CD8-positive, alpha-beta memory T cell (primary cell): ENCODE measurements at places on chromosomes 1 and 21.
A peak's percentile ranks its signal among the peaks of the same experiment; 100 is the strongest.

DNA sequence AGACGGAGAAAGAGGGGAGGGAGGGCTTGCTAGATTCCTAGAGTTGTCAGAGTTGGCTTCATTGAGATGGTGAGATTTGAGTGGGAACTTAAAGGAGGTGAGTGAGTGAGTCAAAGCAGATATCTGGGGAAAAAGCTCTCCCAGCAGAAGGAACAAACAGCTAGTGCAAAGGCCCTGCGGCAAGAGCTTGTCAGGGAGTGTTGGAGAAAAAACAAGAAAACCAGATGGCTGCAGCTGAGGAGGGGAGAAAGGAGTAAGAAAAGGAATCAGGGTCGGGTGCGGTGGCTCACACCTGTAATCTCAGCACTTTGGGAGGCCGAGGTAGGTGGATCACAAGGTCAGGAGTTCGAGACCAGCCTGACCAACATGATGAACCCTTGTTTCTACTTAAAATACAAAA lies 40.3 kb upstream of the SPOCD1 start:
- H3K27ac ChIP-seq = no peak overlapping the region
- H3K4me3 ChIP-seq = no peak overlapping the region
- no peak for DNase-seq

DNA sequence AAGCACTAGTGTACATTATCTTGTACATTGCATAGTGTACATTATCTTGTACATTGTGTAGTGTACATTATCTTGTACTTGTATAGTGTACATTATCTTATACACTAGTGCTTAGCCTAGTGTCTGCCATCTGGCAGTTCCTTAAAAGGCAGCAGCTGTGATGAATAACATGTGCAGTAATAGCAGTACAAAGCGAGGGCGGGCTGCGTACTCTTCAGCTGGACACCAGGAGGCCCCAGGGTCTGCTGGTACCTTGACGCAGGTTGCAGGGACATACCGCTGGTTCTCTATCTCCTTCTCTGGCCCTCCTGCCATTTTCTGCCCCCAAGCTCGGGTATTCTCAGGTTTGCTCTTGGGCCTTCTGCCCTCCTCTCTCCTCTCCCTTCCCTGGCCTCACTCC lies 149.6 kb downstream of the SEC16B start:
- H3K4me1 ChIP-seq = no peaks in the 10 kb centered on the region
- DNase-seq = no peak
- H3K36me3 ChIP-seq = no peaks in the 10 kb centered on the region
- H3K27me3 ChIP-seq = no peaks in the 10 kb centered on the region
- H3K4me3 ChIP-seq = no peak overlapping the region

DNA sequence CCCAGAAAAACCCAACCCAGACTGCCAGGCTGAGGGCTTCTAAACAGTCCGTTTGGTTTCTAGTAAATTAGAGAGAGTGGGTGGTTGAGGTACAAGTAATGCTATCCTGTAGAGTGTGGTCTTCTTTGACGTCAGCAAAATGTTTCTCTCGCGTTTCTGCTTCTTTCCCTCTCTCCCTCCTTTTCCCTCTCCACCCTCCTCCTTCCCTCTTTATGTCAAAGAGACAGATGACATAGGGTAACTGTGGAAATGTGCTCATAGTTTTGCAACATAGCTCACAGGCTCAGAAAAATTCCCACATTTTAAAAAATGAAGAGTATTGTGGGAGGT lies 158.3 kb downstream of the TOMM20 start:
- H3K4me3 ChIP-seq = no peak overlapping the region
- H3K36me3 ChIP-seq = no peaks in the 10 kb centered on the region
- no peak for DNase-seq
- H3K27me3 ChIP-seq = no peaks in the 10 kb centered on the region

GRCh38 chr1:1601564-1602303 lies 1.8 kb upstream of the FNDC10 start:
- no peaks in the 10 kb centered on the region for H3K27me3 ChIP-seq
- peaks cover 9% of the 10 kb centered on the region for H3K4me1 ChIP-seq
- DNase-seq = no peak
- no peak overlapping the region for H3K27ac ChIP-seq
- H3K4me3 ChIP-seq = no peak overlapping the region

DNA sequence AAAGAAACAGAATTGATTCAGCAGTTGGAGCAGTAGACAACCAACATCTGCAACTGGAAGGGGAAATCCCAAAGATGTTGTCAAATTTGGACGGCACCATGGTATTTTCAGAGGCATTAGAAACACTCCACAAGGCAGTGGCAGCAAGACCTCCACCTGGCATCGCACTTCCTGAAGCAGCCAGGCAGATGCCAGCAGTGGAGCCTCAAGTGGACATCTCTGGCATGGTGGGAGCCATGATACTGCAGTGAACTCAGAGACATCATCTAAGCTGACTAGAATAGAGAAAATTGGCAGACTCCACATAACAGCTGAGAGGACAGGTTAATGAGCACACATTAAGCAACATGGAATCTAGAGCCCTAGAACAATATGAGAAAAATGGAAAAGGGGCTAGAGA lies 33.9 kb upstream of the RGS8 start:
- H3K27me3 ChIP-seq = no peaks in the 10 kb centered on the region
- H3K36me3 ChIP-seq = no peaks in the 10 kb centered on the region
- no peak for DNase-seq
- no peak overlapping the region for H3K4me3 ChIP-seq

- no peak overlapping the region for H3K27ac ChIP-seq
- DNase-seq = no peak
- H3K36me3 ChIP-seq = no peaks in the 10 kb centered on the region
- no peak overlapping the region for H3K4me3 ChIP-seq
These were observed 121.9 kb downstream of the MATN1 start for GRCh38 chr1:30601316-30602085.

DNA sequence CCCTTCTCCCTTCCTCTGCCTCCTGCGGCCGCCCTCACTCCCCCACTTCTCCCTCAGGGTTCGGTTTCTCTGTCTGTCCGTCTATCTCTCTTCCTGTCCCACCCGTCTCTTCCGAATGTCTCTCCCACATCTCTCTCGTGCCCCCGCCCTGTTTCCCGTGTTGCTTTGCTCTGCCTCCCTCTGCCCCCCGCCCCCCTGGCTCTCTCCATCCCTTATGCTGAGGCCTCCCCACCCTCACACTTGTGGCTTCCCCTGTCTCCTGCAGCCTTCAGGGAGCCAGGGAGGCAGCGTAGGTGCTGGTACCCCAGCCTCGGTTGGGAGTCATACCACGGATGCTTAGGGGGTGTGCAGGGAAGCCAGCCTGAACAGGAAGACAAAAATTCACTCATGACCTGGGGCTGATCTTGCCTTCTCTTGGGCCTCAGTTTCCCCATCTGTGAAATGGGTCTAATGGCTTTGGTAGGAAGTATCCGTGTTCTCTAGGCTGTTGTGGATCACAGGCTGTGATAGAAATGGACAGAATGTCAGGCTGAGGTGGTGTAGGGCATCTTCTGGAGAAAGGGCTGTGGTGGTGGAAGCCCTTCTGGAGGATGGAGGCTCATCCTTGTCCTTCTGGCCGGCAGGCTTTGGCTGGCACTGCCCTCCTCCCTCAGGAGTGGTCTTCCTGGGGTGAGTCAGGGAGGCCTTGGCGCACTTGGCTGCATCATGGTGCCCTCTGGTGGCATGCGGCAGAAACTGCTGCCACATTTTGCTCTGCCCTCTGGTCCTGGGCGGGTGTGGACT lies 55.5 kb downstream of the FOXO6 start:
- H3K4me3 ChIP-seq = no peak overlapping the region
- no peaks in the 10 kb centered on the region for H3K4me1 ChIP-seq
- peak; percentile 42 for DNase-seq
- H3K27ac ChIP-seq = no peak overlapping the region

- no peak overlapping the region for H3K27ac ChIP-seq
- no peaks in the 10 kb centered on the region for H3K27me3 ChIP-seq
- DNase-seq = no peak
- no peak overlapping the region for H3K4me3 ChIP-seq
These were observed 9.6 kb downstream of the SLC37A1 start for GRCh38 chr21:42523211-42523610.

DNA sequence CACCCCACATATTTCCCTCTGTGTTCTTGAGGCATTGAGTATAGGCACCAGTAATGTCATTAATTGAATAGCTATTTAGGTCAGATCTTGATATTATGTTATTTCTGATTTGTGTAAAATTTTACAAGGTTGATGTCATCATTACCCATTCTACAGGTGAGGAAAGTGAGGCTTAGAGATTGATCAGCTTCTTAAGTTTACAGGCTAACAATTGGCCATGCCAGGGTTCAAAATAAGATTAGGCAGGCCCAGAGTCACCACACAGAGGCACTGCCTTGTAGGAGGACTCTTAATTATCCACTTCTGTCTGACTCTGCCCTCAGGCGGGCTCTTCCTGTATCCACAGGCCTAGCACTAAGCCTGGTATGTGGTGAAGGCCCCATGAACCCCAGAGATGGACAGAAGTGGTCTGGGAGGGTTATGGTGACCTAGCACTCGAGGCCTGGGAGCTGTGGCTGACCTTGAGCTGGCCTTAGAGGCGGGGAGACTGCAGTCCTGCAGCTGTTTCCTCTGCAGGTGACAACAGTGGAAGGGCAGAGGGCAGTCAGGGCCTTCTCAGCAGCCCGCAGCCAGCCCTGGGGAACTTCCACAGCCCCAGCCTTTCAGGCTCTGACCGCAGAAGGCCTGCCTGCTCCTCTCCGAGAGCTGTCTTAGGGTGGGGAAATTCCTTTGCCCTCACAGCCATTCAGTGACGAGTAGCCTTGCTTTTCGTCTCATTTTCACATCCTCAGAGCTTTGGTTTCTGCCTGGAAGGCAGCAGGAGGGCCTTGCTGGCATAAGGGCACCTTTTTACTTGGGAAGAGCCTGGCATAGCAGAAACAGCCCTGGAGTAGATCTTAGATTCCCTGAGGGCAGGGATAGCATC lies 12.2 kb downstream of the ZDHHC18 start:
- H3K4me3 ChIP-seq = no peak overlapping the region
- peaks cover 18% of the 10 kb centered on the region for H3K36me3 ChIP-seq
- peaks cover 28% of the 10 kb centered on the region for H3K4me1 ChIP-seq
- peak overlapping the region; percentile 40 for H3K27ac ChIP-seq
- no peaks in the 10 kb centered on the region for H3K27me3 ChIP-seq

GRCh38 chr1:150268340-150268704 lies 494 bp downstream of the APH1A start:
- peaks cover 18% of the 10 kb centered on the region for H3K36me3 ChIP-seq
- H3K4me3 ChIP-seq = peak overlapping the region; percentile 77
- peak; percentile 70 for DNase-seq
- no peaks in the 10 kb centered on the region for H3K27me3 ChIP-seq

- peaks cover 17% of the 10 kb centered on the region for H3K36me3 ChIP-seq
- peak overlapping the region; percentile 83 for H3K27ac ChIP-seq
- peaks cover 16% of the 10 kb centered on the region for H3K4me1 ChIP-seq
- H3K27me3 ChIP-seq = no peaks in the 10 kb centered on the region
- H3K4me3 ChIP-seq = peak overlapping the region; percentile 88
These were observed 837 bp downstream of the NDUFS5 start for GRCh38 chr1:39026866-39027507.

DNA sequence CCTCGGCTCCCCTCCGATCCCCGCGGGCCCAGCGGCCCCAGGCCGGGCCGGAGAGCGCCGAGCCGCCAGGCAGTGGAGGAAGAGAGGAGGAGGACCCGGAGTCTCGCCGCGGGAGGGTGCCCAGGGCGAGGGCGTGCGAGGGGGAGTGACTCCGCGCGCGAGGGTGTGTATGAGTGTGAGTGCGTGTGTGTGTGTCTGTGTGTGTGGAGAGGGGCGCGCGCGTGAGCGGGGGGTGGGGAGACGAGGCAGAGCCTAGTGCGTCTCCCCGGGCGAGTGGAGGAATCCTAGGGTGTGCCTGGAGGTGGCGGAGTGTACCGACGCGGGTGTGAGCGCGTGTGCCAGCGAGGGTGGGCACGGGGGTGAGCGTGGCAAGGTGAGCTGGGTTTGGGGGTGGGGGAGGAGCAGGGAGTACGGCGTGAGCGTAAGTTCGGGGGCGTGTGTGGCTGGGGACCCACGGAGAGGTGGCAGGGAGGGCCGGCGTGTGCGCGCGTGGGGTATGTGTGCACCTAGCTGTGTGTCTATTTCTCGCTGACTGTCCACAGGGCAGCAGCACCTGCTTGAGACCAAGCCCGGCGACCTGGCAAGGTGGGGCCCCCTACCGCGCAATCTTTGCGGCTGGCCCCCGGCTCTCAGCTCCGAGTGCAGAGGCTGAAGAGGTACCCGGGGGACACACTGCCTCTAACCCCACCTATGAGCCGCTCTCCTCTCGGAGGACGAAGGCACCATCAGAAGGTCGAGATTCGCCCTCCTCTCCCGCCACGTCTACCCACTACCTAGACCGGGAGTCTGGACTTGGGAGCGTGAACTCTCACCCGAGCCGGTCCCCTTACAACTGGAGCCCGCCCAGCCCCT lies 784 bp upstream of the KCND3 start:
- no peak for DNase-seq
- H3K27ac ChIP-seq = no peak overlapping the region
- H3K27me3 ChIP-seq = peaks cover 31% of the 10 kb centered on the region

- no peak overlapping the region for H3K27ac ChIP-seq
- H3K27me3 ChIP-seq = no peaks in the 10 kb centered on the region
These were observed 82.4 kb upstream of the CYYR1 start for GRCh38 chr21:26655460-26655859.

DNA sequence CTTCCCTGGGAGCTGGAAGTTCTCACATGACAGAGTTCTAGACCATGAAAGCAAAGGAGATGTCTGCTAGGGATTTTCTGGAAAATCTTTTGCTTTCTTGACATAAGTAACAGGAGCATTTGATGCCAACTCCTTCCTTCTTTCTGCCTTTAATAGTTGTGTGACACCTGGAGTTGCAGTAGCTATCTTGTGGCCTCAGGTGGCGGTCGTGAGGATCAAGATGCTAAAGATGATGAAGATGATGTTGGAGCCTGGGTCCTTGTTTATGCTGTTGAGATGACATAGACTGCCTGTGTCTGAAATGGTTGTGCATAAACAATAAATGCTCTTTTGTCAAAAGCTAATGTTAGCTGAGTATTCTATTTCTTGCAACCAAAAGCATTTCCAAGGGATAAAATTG lies 32.7 kb upstream of the KIRREL1 start:
- DNase-seq = no peak
- no peak overlapping the region for H3K27ac ChIP-seq
- no peaks in the 10 kb centered on the region for H3K36me3 ChIP-seq
- H3K4me1 ChIP-seq = no peaks in the 10 kb centered on the region

- no peak for DNase-seq
- H3K36me3 ChIP-seq = no peaks in the 10 kb centered on the region
- no peak overlapping the region for H3K4me3 ChIP-seq
- no peaks in the 10 kb centered on the region for H3K4me1 ChIP-seq
- no peak overlapping the region for H3K27ac ChIP-seq
These were observed 685.7 kb downstream of the ADGRL2 start for GRCh38 chr1:82486468-82486867.

- no peak overlapping the region for H3K27ac ChIP-seq
- H3K36me3 ChIP-seq = no peaks in the 10 kb centered on the region
- no peak overlapping the region for H3K4me3 ChIP-seq
- DNase-seq = no peak
These were observed 2.4 kb upstream of the E2F2 start for GRCh38 chr1:23533246-23534023.
